ENCODE measurements at places on chromosomes 11 and 22. TPM values are rescaled to one million over a fixed set of nuclear protein-coding genes. Genes with fewer than 3 reads are reported as not detected.

DNA sequence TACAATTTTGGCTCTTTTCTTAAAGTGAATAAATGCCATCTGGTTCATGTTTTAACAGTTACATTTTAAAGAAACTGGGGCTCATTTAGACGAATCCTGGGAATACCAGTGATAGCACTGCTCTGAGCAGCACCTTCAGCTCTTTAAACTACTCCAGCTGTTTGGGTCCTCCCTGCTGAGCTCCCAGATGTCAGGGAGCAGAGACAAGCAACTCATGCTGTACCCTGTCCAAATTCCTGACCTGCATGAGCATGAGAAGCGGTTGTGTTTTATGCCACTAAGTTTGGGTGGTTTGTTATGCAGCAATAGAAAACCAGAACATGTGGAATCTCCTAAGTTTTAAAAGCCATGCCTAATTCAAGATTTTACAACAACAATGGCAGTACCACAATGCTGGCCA lies 90.0 kb downstream of the FDX1 start:
- H3K27ac ChIP-seq: no peak overlapping the region
- no peaks in the 10 kb centered on the region for H3K36me3 ChIP-seq
- no peak for DNase-seq
- no peak overlapping the region for H3K4me3 ChIP-seq
- no peaks in the 10 kb centered on the region for H3K4me1 ChIP-seq

DNA sequence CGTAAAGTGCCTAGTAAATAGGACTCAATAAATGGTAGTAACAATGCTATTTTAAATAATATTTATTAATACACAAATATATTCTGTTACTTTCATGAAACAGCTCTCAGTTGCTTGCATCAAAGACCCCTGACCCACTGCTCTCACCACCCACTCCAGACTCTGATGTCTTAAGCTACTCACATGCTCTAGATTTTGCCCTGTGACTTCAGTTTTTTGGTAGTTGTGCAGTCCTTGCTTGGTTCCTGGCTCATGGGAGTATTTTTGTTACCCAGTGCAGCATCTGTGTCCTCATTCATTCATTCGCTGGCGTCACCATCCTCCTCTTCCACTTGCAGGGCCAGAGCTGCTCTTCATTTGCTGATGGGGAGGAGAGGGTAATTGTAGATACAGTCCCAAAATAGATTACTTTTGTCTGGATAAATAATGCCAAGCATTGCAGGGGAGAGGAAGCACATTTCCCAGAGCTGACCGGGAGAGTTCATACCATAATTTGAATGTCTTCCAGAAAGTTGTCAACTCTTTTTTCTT lies 12.7 kb downstream of the MRPL48 start:
- no peak for DNase-seq
- no peak overlapping the region for H3K27ac ChIP-seq
- no peaks in the 10 kb centered on the region for H3K27me3 ChIP-seq
- H3K4me3 ChIP-seq: no peak overlapping the region

GRCh38 chr11:93573184-93573583 lies 30.0 kb upstream of the SMCO4 start:
- H3K4me3 ChIP-seq: no peak overlapping the region
- peaks cover 21% of the 10 kb centered on the region for H3K4me1 ChIP-seq
- no peaks in the 10 kb centered on the region for H3K36me3 ChIP-seq

GRCh38 chr22:46246178-46246577 lies 3.9 kb downstream of the CDPF1 start:
- no peak overlapping the region for H3K4me3 ChIP-seq
- peaks cover 3% of the 10 kb centered on the region for H3K4me1 ChIP-seq
- no peak overlapping the region for H3K27ac ChIP-seq
- H3K36me3 ChIP-seq: no peaks in the 10 kb centered on the region
- DNase-seq: no peak
- H3K27me3 ChIP-seq: no peaks in the 10 kb centered on the region

DNA sequence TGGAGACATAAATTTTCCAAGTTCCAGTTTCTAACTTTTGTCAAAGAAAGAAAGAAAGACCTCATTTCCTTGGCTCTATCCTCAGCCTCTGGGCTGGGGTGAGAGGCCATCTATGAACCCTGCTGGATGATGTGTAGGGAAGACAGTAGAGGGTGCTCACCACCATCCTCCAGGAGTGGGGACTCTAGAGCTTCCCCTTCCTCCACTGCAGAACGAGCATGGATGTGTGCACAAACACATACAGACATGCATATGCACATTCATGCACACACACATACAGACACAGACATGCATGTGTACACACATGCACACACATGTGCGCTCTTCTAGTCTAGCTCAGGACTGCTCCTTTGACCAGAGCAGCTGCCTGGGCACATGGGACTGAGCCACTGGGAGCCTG lies 565.8 kb downstream of the BUD13 start:
- no peak for DNase-seq
- no peaks in the 10 kb centered on the region for H3K4me1 ChIP-seq
- no peaks in the 10 kb centered on the region for H3K27me3 ChIP-seq
- H3K4me3 ChIP-seq: no peak overlapping the region
- no peak overlapping the region for H3K27ac ChIP-seq
- no peaks in the 10 kb centered on the region for H3K36me3 ChIP-seq

- DNase-seq: no peak
- H3K36me3 ChIP-seq: no peaks in the 10 kb centered on the region
- no peak overlapping the region for H3K27ac ChIP-seq
Measured at GRCh38 chr11:96481771-96482170, 92.0 kb downstream of the JRKL start.

BACE1 gene
- total RNA-seq: 14.0 TPM

GLB1L3 gene
- not detected for total RNA-seq

DNA sequence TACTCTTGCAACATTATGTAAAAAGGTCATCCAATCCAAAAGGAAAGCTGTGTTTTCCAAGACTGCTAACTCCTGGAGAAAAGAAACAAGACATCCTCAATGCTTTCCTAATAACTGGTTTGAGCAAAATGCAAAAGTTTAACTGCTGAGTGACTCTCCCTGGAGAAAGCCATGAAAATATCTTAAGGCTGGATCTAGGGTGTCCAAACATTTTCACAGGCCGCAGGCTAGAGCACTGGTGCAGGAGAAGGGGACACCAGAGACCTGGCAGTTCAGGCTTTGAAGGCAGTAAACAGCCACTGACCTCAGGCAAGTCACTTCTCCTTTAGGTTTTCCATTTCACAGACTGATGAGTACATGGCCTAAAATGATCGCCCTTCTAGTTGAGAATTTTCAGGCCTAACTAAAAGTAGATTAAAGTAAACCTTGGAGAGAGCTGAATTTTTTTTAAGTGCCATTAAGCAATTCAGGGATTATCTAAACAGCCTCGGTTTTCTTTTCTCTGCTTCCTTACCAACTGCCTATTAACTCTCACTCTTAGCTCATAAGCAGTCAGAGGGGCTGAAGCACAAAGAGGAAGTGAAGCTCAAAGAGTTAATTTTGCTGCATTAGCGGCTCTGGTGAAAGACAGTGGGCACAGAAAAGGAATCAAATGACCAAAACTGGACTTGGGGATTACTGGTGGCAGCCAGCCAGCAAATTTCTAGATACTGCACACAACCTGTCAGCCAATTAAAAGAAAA lies 2.3 kb downstream of the CHKA start:
- H3K4me1 ChIP-seq: peaks cover 48% of the 10 kb centered on the region
- peak overlapping the region; percentile 29 for H3K27ac ChIP-seq
- no peak overlapping the region for H3K4me3 ChIP-seq
- H3K36me3 ChIP-seq: peaks cover 4% of the 10 kb centered on the region
- no peak for DNase-seq

- DNase-seq: no peak
- H3K27ac ChIP-seq: no peak overlapping the region
- H3K36me3 ChIP-seq: no peaks in the 10 kb centered on the region
- H3K4me3 ChIP-seq: no peak overlapping the region
- H3K4me1 ChIP-seq: peaks cover 14% of the 10 kb centered on the region
- no peaks in the 10 kb centered on the region for H3K27me3 ChIP-seq
Measured at GRCh38 chr11:19827399-19828135, 114.9 kb downstream of the NAV2 start.

- no peak for DNase-seq
- no peak overlapping the region for H3K27ac ChIP-seq
- no peak overlapping the region for H3K4me3 ChIP-seq
- no peaks in the 10 kb centered on the region for H3K4me1 ChIP-seq
- H3K36me3 ChIP-seq: no peaks in the 10 kb centered on the region
Measured at GRCh38 chr11:61172888-61173287, 11.7 kb upstream of the VPS37C start.

DNA sequence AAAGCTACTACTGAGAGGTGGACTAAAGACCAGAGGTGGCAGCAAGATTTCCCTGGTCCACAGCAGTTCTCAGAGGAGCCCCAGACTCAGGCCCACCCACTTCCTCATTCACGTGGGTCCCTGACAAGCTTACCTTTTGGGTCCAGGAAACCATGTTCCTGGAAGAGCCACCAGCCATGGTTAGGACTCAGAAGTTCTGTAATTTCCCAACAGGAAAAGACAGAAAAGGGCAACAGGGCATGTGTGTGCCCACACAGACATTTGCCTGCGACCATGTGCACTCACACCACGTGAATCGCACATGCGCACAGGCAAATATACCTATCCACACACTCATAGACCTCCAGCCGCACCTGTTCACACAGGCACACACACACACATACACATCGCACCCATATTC lies 42.9 kb downstream of the LRRC32 start:
- peaks cover 8% of the 10 kb centered on the region for H3K4me1 ChIP-seq
- H3K4me3 ChIP-seq: no peak overlapping the region
- H3K27ac ChIP-seq: no peak overlapping the region
- H3K36me3 ChIP-seq: no peaks in the 10 kb centered on the region

DNA sequence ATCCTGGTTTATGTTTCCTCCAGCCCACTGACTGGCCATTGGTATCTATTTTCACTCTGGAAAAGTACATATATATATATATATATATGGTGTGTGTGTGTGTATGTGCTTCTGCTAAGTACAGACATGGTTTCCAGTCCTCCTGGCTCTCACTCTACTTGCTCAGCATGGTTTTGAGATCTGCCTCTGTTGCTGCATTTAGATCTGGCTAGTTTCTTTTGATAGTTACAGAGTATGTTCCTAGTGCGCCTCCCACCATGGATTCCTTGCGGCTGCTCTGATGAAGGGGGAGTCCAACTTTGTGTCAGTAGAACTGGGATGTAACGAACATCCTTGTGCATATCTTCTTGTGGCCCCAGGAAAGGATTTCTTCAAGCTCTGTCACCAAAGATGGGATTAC lies 274.1 kb downstream of the MIAT start:
- no peak for DNase-seq
- no peaks in the 10 kb centered on the region for H3K27me3 ChIP-seq
- no peaks in the 10 kb centered on the region for H3K4me1 ChIP-seq

CASP5 gene
- total RNA-seq: 0.50 TPM

CASTOR1 gene
- total RNA-seq: 2.5 TPM

GRCh38 chr11:87219266-87219665 lies 181.5 kb downstream of the TMEM135 start:
- no peaks in the 10 kb centered on the region for H3K4me1 ChIP-seq
- no peak for DNase-seq
- no peaks in the 10 kb centered on the region for H3K36me3 ChIP-seq
- H3K27ac ChIP-seq: no peak overlapping the region
- no peak overlapping the region for H3K4me3 ChIP-seq

LYVE1 gene
- 34.1 TPM for total RNA-seq

- H3K27me3 ChIP-seq: no peaks in the 10 kb centered on the region
- no peaks in the 10 kb centered on the region for H3K36me3 ChIP-seq
- no peak overlapping the region for H3K27ac ChIP-seq
Measured at GRCh38 chr11:130023204-130023603, 20.6 kb upstream of the PRDM10 start.

ISX gene
- total RNA-seq: 2.7 TPM

- H3K27me3 ChIP-seq: no peaks in the 10 kb centered on the region
- H3K4me1 ChIP-seq: peaks cover 4% of the 10 kb centered on the region
- no peak for DNase-seq
- no peak overlapping the region for H3K4me3 ChIP-seq
- H3K36me3 ChIP-seq: no peaks in the 10 kb centered on the region
Measured at GRCh38 chr11:19576054-19576453, 136.6 kb upstream of the NAV2 start.

KRTAP5-11 gene
- total RNA-seq: not detected

DNA sequence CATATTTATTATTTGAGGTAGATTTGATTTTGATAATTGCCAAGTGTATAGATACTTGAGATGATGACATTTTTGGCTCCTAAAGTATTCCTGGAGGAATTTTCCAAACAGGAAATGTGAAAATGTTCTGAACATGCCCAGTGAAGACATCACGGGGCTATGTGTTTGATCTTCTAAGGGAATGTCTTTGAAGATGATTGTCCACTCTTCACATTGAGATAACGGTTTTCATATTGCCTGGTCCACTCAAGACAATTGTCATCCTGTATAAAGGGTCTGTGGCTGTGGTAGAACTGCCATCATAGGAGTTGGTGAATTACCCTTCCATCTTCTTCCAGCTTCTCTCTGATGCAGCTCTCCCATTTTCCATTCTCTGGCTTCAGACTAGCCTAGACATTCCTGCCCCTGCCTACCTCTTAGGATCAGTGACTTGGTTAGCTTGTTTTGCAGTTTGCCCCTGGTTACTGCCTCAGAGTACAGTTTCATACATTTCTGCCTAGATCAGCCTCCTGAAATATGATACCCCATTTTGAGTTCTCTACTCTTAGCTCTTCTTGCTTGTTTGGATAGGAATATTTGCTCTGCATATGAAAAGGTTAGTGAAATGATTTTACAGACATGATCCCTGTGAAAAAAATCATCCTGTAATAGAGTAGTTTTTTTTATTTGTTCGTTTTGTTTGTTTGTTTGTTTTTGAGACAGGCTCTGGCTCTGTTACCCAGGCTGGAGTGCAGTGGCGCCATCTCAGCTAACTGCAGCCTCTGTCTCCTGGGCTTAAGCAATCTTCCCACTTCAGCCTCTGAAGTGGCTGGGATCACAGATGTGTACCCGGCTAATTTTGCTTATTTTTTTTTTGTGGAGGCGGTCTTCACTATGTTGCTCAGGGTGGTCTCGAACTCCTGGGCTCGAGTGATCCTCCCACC lies 111.4 kb upstream of the SORL1-AS1 start:
- H3K4me3 ChIP-seq: no peak overlapping the region
- no peaks in the 10 kb centered on the region for H3K36me3 ChIP-seq
- H3K27ac ChIP-seq: peak overlapping the region; percentile 98
- no peak for DNase-seq
- H3K4me1 ChIP-seq: peaks cover 8% of the 10 kb centered on the region

CLMP gene
- 0.28 TPM for total RNA-seq

- no peaks in the 10 kb centered on the region for H3K4me1 ChIP-seq
- H3K36me3 ChIP-seq: no peaks in the 10 kb centered on the region
- DNase-seq: no peak
- H3K4me3 ChIP-seq: no peak overlapping the region
- H3K27ac ChIP-seq: no peak overlapping the region
Measured at GRCh38 chr22:49402169-49402568, 425.5 kb downstream of the BRD1 start.

Measured in liver (tissue), 10 donors.